Foreskin keratinocyte (primary cell): ENCODE measurements at places on chromosomes 7 and 10. TPM values are rescaled to one million over a fixed set of nuclear protein-coding genes. Genes with fewer than 3 reads are reported as not detected.

DNA sequence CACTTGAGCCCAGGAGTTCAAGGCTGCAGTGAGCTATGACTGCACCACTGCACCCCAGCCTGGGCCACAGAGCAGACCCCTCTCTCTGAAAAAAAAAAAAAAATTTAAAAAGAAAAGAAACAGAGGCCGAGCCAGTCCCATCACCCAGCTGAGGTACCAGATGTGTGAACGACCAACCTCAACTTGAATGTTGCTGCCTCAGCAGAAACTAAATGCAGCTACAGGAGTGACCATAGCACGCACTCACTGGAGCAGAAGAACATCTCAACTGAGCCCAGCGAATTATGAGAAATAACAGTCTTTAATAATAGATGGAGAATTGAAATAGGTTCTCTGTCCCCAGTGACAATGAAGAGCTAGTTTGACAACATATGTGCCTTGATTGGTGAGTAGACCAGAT lies 53.1 kb upstream of the ST8SIA6 start:
- no peak for DNase-seq

Gene AGAP3
- total RNA-seq: 105 and 106 TPM in 2 replicates

Gene SPDYE8
- total RNA-seq: not detected in 2 replicates

Gene ZNF804B
- not detected in 2 replicates for total RNA-seq

Gene PSMC2
- 166 and 168 TPM in 2 replicates for total RNA-seq

- no peak for DNase-seq
Observed at GRCh38 chr7:30349170-30349569, 64.8 kb downstream of the ZNRF2 start.

Gene ZNF800
- total RNA-seq: 18.1 and 18.7 TPM in 2 replicates

- no peak for DNase-seq
Observed at GRCh38 chr10:34272316-34272715, 542.8 kb downstream of the PARD3 start.
